IMR-90 (cell line): ENCODE measurements at places on chromosomes 16 and 17.

DNA sequence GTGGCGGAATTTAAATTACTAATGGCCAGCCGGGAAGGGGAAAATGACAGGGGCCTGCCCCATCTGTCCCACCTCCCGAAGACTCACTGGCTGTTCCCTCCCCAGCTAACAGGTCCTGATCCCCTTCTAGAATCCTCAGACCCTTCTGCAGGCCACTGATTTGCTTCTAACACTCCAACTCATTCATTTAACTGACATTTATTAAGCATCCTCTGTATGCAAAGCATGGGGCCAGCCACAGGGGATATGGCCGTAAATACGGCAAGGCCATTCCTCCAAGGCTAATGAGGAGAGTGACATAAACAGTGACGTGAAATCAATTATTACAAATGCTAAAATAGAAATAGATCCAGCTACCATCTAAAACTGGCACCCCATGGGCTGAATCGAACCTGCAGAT is 195.3 kb downstream of the GSG1L start:
- DNase-seq = no peak

DNA sequence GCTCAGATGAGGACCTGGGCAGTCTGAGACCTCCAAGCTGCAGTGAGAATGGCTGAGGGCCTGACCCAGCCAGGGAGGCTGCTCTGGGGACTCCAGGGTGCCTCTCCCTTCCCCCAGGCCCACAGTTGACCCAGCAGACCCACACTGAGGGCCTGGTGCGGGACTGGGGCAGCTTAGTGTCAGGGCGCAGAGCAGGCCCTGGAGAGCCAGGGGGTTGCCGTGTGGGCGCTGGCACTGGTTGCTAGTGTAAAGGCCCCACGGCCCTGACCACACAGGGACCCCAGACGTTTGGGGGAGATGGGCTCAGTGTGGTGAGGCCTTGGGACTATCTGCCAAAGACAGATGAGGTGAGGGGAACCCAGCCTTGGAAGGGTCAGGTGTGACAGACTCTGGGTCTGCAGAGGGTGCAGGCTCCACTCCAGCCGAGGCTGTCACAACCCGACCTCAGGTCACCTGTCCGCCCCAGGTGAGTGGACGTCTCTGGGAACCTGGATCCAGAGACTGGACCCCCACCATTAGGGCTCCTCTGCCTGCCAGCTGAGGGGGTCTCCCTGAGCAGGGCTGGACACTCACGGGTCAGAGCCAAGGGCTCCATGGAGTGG is 50.8 kb upstream of the GNG13 start:
- no peak for DNase-seq

DNA sequence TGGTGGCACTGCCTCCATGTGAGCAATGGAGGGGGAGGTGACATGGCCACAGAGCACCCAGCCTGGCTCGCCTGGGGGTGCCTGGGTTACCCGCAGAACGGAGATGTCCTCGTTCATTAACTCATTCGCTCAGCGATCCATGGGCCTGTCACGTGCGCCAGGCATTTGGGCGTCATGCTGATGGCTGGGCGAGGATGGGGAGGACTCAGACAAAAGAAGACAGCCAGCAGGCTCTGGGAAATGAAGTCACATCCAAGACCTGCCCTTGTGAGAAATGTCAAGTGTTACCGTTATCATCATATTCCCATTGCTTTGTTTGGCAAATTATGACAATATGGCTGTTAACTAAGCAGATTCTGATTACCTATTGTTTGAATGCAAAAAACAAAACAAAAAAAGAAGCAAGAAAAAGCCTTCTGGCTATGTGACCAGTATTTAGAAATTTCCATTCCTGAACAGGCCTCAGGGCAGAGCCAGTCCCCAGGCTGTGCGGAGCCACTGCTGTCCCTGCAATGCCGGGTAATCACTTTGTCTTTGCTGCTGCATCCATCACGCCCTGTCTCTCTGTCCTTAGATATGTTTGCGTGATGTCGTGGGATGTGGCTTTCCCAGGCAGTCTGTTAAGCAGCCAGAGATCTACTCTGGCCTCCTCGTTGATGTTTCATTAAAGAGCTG is 57.9 kb downstream of the CMIP start:
- DNase-seq = no peak

DNA sequence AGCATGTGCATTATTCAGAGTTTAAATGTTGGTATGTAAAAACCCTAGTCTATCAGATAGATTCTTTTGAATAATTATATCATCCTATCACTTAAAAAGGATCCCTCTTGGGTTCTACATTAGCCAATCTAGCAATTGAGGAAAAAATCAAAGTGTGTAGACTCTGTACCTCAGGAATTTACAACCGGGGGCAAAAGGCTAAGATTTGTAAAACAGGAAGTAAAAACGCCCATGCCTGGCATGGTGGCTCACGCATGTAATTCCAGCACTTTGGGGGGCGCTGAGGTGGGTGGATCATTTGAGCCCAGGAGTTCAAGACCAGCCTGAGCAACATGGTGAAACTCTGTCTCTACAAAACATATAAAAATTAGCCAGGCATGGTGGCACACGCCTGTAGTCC is 58.6 kb downstream of the SLC6A4 start:
- DNase-seq = no peak

- no peak for DNase-seq
These were observed 11.2 kb downstream of the COL1A1 start for GRCh38 chr17:50190293-50190602.

DNA sequence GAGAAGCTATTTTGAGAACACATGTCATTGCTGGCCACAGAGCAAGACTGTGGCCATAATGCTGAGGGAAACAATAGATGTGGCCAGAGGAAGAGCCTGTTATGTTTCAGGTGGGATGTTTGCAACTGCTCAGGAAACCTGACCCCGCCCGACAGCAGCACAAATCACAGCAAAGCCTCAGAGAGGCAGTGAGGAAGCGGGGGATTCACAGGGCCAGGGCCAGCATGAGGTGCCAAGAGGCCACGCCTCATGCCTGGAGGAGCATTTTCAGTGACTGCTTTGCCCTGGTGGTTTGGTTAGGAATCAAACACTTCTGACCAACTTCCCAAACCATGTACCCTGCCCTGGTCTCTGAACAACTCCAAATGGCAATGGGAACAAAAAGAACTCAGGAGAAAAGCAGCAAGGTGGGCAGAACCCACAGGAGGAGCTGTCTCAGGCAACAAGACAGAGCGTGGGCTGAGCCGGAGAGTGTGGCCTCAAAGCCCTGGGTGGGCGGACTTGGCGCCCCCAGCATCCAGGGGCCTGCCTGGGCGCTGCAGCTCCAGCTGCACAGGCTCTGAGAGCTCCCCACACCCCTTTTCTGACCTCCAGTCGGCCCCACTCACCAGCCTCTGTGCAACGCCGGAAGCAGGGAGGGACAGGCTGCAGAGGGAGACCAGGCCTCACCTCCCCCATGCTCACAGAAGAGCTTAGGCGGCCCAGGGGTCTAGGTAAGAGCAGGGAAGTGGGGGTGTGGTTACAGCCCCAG is 20.6 kb downstream of the HIC1 start:
- DNase-seq = peak; percentile 62

DNA sequence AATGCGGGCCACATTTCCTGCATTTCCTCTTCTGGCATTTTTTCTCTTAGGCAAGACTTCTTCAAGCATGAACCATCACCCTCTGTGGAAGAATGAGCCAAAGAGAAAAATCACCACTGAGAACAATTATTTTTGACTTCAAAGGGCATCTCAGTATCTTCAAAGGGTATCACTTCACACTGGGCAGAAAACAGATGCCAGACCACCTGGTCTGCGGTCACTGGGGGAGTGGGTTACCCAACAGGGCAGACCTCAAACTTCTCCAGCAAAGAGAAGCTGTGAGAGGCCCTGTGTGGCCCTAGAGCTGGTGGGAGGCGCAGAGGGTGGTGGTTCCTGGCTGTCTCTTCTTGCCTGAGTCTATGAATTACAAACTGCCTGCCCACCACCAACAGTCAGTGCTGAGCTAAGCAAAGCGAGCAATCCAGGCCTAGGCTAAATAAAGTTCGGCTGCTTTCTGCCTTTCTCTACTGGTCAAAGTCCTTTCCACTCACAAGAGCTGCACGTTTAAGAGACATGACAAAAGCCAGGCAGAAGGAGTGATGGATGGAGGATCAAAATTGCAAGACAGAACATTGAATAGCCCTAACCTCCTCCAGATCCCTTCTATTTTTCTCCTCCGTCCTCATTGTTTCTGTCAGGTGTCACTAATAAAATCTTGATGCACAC is 602.7 kb upstream of the CDH5 start:
- no peak for DNase-seq

GRCh38 chr17:80921741-80922579 is 69.7 kb upstream of the CHMP6 start:
- no peak for DNase-seq

- DNase-seq = peak; percentile 12
These were observed 5.6 kb downstream of the PLEKHG4 start for GRCh38 chr16:67284699-67285646.

DNA sequence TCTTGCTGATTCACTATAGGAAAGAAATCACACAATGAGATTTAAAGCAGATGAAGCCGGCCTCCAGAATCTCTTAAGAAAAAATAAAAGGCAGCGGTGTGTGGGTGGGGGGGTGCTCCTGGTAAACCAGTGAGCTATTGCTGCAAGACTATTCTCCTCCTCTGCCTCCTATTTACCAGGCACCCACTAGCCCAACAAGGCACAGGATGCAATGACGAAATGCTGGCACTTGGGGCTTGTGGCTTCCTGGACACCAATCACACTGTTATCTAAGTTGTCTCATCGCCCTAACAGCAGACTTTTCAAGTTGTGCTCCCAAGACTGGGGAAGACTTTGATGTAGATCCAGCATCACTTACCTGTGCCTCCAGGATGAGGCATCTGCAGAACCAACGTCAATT is 50.2 kb upstream of the NDRG4 start:
- DNase-seq = no peak

DNA sequence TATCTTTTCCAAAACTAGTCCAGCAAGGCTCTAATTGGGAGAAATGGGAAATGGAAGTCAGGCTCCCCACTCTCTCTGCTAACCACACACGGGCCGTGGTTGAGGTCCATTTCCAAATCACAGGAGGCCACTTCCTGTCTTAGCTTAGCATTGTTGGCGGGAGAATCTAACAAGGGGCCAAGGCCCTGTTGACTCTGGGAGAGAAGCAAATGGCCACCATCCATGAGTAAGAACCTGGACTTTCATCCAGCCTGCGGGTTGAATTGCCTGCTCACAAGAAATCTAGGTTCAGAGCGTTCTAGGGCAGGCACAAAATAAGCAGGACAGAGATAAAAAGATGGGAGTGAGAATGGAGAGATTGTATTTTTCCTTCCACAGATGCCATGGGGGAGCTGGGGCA is 5.7 kb downstream of the FAM20A start:
- no peak for DNase-seq

- DNase-seq = peak; percentile 56
These were observed 21.5 kb upstream of the KRT19 start for GRCh38 chr17:41549596-41550039.

GRCh38 chr17:68054296-68054900 is 18.9 kb downstream of the KPNA2 start:
- DNase-seq = peak; percentile 84

DNA sequence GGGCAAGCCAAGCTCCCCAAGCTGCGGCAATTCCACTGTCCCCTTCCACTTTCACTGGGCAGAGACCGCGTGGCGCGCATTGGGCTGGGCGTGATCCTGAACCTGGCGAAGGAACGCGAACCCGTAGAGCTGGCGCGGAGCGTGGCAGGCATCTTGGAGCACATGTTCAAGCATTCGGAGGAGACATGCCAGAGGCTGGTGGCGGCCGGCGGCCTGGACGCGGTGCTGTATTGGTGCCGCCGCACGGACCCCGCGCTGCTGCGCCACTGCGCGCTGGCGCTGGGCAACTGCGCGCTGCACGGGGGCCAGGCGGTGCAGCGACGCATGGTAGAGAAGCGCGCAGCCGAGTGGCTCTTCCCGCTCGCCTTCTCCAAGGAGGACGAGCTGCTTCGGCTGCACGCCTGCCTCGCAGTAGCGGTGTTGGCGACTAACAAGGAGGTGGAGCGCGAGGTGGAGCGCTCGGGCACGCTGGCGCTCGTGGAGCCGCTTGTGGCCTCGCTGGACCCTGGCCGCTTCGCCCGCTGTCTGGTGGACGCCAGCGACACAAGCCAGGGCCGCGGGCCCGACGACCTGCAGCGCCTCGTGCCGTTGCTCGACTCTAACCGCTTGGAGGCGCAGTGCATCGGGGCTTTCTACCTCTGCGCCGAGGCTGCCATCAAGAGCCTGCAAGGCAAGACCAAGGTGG is 9.8 kb downstream of the SARM1 start:
- DNase-seq = no peak

DNA sequence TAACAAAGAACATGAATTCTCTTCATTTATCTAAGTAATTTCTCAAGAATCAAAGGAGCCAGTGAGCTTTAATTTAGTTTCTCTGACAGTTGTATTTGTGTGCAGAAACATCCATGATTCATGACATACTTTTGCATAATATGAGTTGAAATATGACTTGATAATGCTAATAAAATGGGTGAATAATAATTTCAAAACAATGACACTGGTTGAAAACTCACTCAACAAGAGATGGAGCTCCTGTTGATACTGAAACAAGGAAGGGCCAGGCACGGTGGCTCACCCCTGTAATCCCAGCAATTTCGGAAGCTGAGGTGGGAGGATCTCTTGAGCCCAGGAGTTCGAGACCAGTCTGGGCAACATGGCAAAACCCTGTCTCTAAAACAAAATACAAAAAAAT is 147.0 kb downstream of the MAP2K6 start:
- DNase-seq = no peak

DNA sequence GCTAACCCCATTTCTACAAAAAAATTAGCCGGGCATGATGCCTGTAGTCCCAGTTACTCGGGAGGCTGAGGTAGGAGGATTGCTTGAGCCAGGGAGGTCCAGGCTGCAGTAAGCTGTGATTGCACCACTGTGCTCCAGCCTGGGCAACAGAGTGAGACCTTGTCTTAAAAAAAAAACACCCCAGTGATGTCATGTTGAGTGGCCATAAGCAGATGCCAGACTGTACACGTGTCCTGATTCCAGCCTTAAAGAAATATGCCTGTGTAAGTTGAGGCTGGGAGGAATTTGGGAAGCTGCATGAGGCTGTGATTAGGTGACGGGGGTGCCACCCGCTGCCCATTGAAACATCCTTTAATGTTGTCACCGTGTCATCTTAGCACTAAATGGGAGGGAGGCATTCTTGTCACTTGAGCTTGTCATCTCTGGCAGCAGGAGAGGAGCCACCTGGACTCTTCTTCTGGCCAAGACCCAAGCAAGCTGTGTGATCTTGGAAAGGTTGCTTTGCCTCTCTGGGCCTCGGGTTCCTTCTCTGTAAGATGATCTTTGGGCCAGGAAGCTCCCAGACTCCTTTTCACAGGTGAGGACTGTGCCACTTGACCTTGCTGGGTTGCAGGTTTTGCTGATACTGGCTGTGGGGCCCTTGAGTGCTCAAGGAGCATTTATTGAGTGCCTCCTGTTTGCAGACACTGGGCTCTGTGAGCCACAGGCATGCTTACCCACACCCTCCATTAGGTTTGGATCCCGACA is 98.3 kb upstream of the CIBAR2 start:
- peak; percentile 92 for DNase-seq
